ENCODE measurements at places on chromosomes 7 and 10.
A peak's percentile ranks its signal among the peaks of the same experiment; 100 is the strongest.

DNA sequence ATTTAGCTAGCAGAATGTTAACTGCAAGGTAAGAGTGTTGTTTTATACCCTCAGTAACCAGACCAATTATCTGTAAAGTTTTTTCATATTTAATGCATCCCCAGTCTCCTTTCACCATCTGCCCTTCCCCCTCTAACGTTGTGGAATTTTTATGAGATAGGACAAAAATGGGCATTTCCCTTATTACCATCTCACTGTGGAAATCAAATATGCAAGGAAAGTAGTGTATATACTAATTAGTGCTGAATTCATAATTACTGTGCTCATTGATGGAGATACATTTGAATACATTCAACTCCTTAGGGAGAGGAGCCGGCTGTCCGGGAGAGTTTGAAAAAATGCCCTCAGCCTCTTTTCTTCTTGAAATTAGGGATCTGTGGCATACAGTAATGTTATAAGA is 423.4 kb upstream of the MGMT start:
- no peaks in the 10 kb centered on the region for H3K27me3 ChIP-seq
- H3K27ac ChIP-seq: no peak overlapping the region
- H3K36me3 ChIP-seq: no peaks in the 10 kb centered on the region
- peaks cover 5% of the 10 kb centered on the region for H3K4me1 ChIP-seq
- H3K4me3 ChIP-seq: no peak overlapping the region

- no peak overlapping the region for H3K27ac ChIP-seq
- DNase-seq: no peak
- no peaks in the 10 kb centered on the region for H3K4me1 ChIP-seq
- H3K27me3 ChIP-seq: no peaks in the 10 kb centered on the region
Observed at GRCh38 chr7:24854866-24855265, 97.6 kb upstream of the GSDME start.

- no peaks in the 10 kb centered on the region for H3K27me3 ChIP-seq
- H3K4me1 ChIP-seq: peaks cover 39% of the 10 kb centered on the region
- peak overlapping the region; percentile 99 for H3K4me3 ChIP-seq
- peak overlapping the region; percentile 92 for H3K27ac ChIP-seq
- DNase-seq: no peak
Observed at GRCh38 chr7:98879979-98880315, 1.6 kb downstream of the TRRAP start.

DNA sequence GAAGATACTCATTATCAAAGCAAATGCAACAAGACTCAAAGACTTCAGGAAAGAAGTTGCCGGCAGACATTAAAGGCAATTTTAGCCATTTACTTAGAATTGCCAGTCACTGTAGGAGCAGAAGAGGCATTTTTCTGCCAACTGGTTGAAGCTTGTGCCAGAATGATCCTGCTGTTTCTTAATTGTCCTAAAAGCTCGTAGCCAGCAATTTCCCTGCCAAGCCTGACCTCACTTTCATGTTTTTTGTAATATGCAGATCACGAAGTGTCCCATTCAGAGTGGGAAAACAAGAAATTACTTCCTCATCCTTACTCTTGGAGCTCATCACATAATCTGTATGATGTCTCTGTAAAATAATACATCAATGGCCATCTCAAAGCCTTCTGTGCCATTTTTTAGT is 130.9 kb upstream of the ANKRD1 start:
- no peaks in the 10 kb centered on the region for H3K27me3 ChIP-seq
- no peaks in the 10 kb centered on the region for H3K36me3 ChIP-seq
- H3K27ac ChIP-seq: no peak overlapping the region
- H3K4me3 ChIP-seq: no peak overlapping the region

GRCh38 chr7:29891766-29892165 is 85.5 kb downstream of the WIPF3 start:
- DNase-seq: no peak
- H3K4me1 ChIP-seq: no peaks in the 10 kb centered on the region
- H3K4me3 ChIP-seq: no peak overlapping the region
- H3K36me3 ChIP-seq: no peaks in the 10 kb centered on the region
- H3K27me3 ChIP-seq: no peaks in the 10 kb centered on the region

Data from CD4-positive, alpha-beta memory T cell (primary cell).